Transverse colon (tissue), 4 donors: ENCODE measurements at places on chromosomes 12 and 14. TPM values are rescaled to one million over a fixed set of nuclear protein-coding genes. Genes with fewer than 3 reads are reported as not detected.

EPYC gene
- total RNA-seq = not detected

- DNase-seq = peak; percentile 49
These were observed 56.5 kb downstream of the GTF2A1 start for GRCh38 chr14:81164167-81164774.

- DNase-seq = no peak
These were observed 15.9 kb downstream of the PPP1CC start for GRCh38 chr12:110726708-110727369.

PDE6H gene
- total RNA-seq = not detected
